ENCODE measurements at places on chromosomes 3 and 15.

DNA sequence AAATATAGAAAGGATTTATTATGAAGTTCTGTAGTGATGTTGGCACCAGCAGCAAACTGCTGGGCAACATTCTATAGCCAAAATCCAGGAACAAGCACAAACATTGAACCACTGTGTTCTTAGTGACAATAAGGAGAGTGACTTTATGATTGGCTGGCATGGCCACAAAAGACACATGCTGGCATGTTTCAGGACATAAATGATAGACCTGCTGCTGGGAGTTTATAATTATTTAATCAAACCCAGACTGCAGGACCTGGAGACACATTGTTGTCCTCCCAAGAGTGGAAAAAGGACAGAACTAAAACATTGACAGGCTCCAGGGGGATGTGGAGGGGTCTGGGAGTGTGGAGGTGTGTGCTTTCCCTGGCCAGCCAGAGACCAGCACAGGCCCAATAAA is 255.3 kb upstream of the LRTM1 start:
- no peak overlapping the region for H3K4me3 ChIP-seq
- H3K27me3 ChIP-seq, result peaks cover 7% of the 10 kb centered on the region
- no peaks in the 10 kb centered on the region for H3K4me1 ChIP-seq
- no peak for DNase-seq
- no peak overlapping the region for H3K27ac ChIP-seq
- no peaks in the 10 kb centered on the region for H3K36me3 ChIP-seq

DNA sequence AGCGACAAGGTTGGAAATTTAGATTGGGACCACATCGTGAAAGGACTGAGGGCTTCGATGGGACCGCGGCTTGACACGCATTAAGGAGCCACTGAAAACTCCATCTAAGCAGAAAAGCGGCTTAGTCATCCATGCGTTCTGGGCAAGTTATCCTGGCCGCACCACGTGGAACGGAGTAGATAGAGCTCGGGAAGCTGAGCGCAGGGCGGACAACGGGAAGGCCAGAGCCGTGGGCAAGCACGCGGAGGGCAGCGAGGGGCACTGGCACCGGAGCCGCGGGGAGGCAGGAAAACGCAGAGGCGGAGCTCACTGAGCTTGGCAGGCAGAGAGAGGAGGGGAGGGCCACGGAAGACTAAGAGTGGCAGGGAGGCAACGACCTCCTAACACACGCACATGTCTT is 61.3 kb upstream of the VGLL4 start:
- H3K27ac ChIP-seq, result no peak overlapping the region
- DNase-seq, result no peak
- no peaks in the 10 kb centered on the region for H3K4me1 ChIP-seq
- peaks cover 7% of the 10 kb centered on the region for H3K36me3 ChIP-seq

GRCh38 chr3:28936154-28936553 is 344.7 kb upstream of the RBMS3 start:
- no peaks in the 10 kb centered on the region for H3K4me1 ChIP-seq
- H3K4me3 ChIP-seq, result no peak overlapping the region
- no peaks in the 10 kb centered on the region for H3K36me3 ChIP-seq

- no peak for DNase-seq
- no peaks in the 10 kb centered on the region for H3K4me1 ChIP-seq
- H3K4me3 ChIP-seq, result no peak overlapping the region
- H3K27me3 ChIP-seq, result no peaks in the 10 kb centered on the region
- peaks cover 36% of the 10 kb centered on the region for H3K36me3 ChIP-seq
Measured at GRCh38 chr3:188874576-188874975, 297.2 kb upstream of the TPRG1 start.

- no peaks in the 10 kb centered on the region for H3K36me3 ChIP-seq
- H3K4me1 ChIP-seq, result no peaks in the 10 kb centered on the region
- H3K27me3 ChIP-seq, result no peaks in the 10 kb centered on the region
- DNase-seq, result no peak
- H3K4me3 ChIP-seq, result no peak overlapping the region
Measured at GRCh38 chr15:67980773-67981685, 73.1 kb upstream of the PIAS1 start.

GRCh38 chr3:119225121-119225520 is 15.6 kb downstream of the B4GALT4 start:
- no peaks in the 10 kb centered on the region for H3K27me3 ChIP-seq
- H3K4me3 ChIP-seq, result no peak overlapping the region
- no peak overlapping the region for H3K27ac ChIP-seq
- peaks cover 69% of the 10 kb centered on the region for H3K36me3 ChIP-seq
- H3K4me1 ChIP-seq, result peaks cover 31% of the 10 kb centered on the region

DNA sequence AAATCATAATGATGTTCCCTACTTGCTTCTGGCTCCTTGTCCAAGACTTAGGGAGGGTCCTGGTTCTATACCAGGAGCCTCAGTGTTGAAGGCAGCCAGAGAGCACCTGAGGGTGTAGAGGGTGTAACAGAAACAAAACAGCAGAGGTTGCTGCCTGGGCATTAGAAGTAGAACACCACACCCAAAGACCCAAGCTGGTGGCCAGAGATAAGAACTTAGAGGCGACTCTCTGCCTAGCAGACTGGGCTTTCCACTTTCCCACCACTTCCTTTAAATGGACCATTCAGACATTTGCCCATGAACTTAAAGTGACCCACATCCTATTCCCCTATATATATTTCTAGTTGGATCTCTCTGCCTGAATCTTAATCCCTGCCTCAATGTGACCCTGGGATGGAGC is 189.8 kb downstream of the KLF13 start:
- no peak overlapping the region for H3K27ac ChIP-seq
- no peak for DNase-seq
- H3K4me3 ChIP-seq, result no peak overlapping the region
- H3K4me1 ChIP-seq, result no peaks in the 10 kb centered on the region
- H3K27me3 ChIP-seq, result no peaks in the 10 kb centered on the region

- peaks cover 15% of the 10 kb centered on the region for H3K36me3 ChIP-seq
- no peak overlapping the region for H3K27ac ChIP-seq
- peaks cover 30% of the 10 kb centered on the region for H3K4me1 ChIP-seq
- H3K27me3 ChIP-seq, result peaks cover 18% of the 10 kb centered on the region
Measured at GRCh38 chr15:72195101-72195511, 2.5 kb downstream of the GRAMD2A start.

DNA sequence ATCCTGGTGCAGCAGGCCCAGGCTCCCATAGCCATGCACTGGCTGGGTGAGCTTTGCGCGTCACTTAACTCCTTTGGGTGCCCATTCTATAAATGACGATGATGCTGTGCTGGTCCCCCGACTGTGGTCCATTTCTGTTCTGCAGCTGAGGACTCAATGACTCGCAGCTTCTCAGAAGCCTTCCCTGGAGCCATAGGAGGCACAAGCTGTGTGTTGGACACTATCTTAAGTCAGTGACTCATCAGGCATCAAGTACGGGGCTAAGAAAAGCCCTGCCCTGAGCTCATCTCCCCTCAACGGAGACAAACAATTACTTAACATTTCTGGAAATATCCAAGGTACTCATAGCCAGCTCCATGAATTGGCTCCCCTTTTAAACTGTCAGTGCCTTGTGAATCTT is 13.8 kb upstream of the MUSTN1 start:
- H3K27me3 ChIP-seq, result no peaks in the 10 kb centered on the region
- H3K4me3 ChIP-seq, result no peak overlapping the region
- no peaks in the 10 kb centered on the region for H3K4me1 ChIP-seq
- no peak for DNase-seq

DNA sequence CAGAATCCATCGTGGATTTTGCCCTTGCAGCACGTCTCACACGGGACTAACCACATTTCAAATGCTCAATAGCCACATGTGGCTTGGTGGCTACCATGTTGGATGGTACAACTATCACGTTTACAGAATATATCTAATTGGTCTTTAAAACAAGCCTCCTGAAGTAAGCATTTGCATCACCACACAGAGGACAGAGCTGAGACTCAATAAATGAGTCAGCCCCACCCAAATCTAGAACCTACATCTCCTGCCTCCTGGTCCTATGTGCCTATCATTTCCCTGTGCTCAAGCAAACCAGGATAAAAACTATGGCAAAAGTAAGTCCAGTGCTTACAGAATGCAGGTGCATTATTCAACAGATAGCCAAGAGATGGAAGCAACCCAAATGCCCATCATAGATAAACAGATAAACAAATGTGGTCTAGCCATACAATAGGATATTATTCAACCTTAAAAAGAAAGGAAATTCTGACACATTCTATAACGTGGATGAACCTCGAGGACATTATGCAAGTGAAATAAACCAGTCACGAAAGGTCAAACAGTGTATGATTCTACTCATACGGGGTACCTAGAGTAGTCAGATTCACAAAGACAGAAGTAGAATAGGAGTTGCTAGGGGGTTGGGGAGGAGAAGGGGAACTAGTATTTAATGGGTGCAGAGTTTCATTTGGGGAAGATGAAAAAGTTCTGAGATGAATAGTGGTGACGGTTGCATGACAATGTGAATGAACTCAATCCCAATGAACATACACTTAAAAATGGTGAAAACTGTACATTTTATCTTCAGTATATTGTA is 43.9 kb downstream of the SRGAP3 start:
- peaks cover 29% of the 10 kb centered on the region for H3K4me1 ChIP-seq
- H3K27ac ChIP-seq, result no peak overlapping the region
- no peak overlapping the region for H3K4me3 ChIP-seq
- H3K36me3 ChIP-seq, result no peaks in the 10 kb centered on the region

GRCh38 chr3:122680475-122681283 is at the start of gene PARP14:
Gene PARP14 (plus strand): TSS chr3:122680839. CDS start chr3:122680884, 45 bp downstream.
- H3K27ac ChIP-seq, result peak within 1 kb of the TSS; percentile 81
- H3K27me3 ChIP-seq, result no peaks in the 10 kb centered on the region
- H3K4me1 ChIP-seq, result peaks cover 13% of the 10 kb centered on the region
- H3K4me3 ChIP-seq, result peak within 1 kb of the TSS; percentile 89
- H3K36me3 ChIP-seq, result no peaks in the 10 kb centered on the region

- no peak overlapping the region for H3K27ac ChIP-seq
- H3K36me3 ChIP-seq, result no peaks in the 10 kb centered on the region
- no peaks in the 10 kb centered on the region for H3K27me3 ChIP-seq
- H3K4me1 ChIP-seq, result no peaks in the 10 kb centered on the region
Measured at GRCh38 chr15:71107501-71107815, 7.8 kb upstream of the THSD4 start.

DNA sequence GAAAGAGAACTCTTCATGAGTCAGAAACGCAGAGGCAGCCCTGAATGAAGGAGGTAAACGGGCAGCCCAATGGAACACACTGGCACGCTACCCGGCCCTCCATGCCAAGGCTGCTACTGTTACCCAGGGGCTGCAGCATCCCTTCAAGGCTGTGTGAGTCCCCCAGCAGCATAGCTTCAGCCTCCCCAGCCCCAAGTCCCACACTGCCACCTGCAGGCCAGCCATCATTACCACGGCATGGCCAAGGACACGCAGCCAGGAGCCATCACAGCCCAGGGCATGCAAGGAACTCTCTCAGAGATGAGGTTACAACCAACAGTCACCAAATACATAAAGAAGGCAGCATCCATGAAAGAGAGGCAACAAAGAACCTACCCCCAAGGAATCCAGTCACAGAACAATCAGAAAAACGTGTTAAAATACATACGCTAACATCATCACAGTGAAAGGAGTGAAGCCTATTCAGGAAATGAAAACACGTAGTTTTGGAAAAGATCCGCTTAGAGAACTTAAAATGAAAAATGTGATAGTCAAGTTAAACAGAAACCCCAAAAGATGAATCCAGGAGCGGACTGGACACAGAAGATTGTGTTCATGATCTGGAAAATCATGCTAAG is 22.4 kb downstream of the PLA2G4F start:
- no peak for DNase-seq
- no peaks in the 10 kb centered on the region for H3K4me1 ChIP-seq
- H3K27me3 ChIP-seq, result no peaks in the 10 kb centered on the region
- no peaks in the 10 kb centered on the region for H3K36me3 ChIP-seq

DNA sequence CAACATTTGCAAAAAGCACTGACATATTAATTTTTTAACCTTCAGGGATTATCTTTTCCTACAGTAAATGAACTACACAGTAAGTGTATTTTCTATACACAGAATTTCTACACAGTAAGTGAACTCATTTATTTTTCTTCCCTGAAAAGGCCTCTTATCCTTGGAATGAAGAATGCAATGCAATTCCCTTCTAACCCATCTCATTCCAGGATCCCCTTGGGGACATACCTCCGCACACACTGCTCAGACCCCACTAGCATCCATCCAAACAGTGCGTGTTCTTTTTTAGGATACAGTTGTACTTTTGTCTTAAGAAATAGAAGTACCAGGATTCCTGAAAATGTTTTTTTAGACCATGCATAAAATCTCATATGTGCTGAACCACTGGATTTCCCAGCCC is 152.8 kb downstream of the UACA start:
- no peak for DNase-seq
- no peaks in the 10 kb centered on the region for H3K27me3 ChIP-seq
- no peaks in the 10 kb centered on the region for H3K4me1 ChIP-seq
- H3K27ac ChIP-seq, result no peak overlapping the region
- no peaks in the 10 kb centered on the region for H3K36me3 ChIP-seq

GRCh38 chr3:59245300-59245858 is 195.6 kb upstream of the CFAP20DC start:
- DNase-seq, result peak; percentile 9
- no peaks in the 10 kb centered on the region for H3K27me3 ChIP-seq
- H3K36me3 ChIP-seq, result no peaks in the 10 kb centered on the region
- no peak overlapping the region for H3K4me3 ChIP-seq
- no peak overlapping the region for H3K27ac ChIP-seq

DNA sequence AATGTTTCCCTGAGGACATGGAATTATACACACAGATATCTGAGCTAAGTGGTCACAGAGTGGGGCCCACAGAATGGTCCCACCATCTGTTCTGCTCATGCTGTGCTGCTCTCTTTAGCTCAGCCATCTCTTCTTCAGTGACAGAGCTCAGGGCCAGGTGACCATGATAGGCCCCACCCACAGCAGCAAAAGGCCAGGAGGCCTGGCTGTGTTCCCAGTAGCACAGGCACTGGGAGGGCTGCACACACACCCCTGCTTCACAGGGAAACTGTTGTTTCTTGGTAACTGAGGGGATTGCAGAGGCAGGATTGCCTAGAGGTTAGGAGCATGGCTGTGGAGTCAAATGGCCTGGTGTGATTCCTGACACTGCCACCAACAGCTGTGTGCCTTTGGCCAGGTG is 4.8 kb upstream of the FBXW12 start:
- DNase-seq, result peak; percentile 14
- H3K27me3 ChIP-seq, result no peaks in the 10 kb centered on the region
- no peaks in the 10 kb centered on the region for H3K36me3 ChIP-seq
- H3K4me1 ChIP-seq, result no peaks in the 10 kb centered on the region
- H3K4me3 ChIP-seq, result no peak overlapping the region
- no peak overlapping the region for H3K27ac ChIP-seq

DNA sequence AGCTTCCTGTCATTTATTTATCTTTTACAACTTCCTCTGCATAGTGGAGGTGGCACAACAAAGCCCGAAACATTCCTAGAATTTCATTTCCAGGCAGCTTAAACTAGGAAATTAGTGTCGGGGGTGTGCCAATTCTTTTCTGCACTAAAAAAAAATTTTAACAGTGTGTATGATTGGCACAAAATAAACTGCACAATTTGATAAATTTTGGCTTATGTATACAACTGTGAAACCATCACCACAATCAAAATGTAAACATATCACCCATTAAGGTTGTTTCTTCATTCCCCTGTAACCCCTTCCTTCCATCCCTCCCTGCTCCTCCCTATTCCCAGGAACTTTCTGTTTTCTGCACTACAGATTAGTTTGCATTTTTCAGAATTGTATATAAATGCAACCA is 54.7 kb downstream of the RPL39L start:
- no peaks in the 10 kb centered on the region for H3K36me3 ChIP-seq
- no peak overlapping the region for H3K27ac ChIP-seq
- H3K4me3 ChIP-seq, result no peak overlapping the region
- DNase-seq, result no peak
